Stimulated activated CD4-positive, alpha-beta T cell treated with anti-CD3 and anti-CD28 coated beads, TNF-alpha, amount 100 ng/mL, for 4 hours (primary cell): ENCODE measurements at places on chromosomes 5 and 9.

DNA sequence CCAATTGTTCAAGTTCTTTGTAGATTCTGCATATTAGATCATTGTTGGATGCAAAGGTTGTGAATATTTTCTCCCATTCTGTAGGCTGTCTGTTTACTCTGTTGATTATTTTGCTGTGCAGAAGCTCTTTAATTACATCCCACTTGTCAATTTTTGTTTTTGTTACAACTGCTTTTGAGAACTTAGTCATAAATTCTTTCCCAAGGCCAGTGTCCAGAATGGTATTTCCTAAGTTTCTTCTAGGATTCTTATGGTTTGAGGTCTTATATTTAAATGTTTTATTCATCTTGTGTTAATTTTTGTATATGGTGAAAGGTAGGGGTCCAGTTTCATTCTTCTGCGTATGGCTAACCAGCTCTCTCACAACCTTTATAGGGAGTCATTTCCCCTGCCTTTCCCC, 116.5 kb downstream of the CPLANE1 start:
- no peak for DNase-seq

- DNase-seq, result no peak
These were observed 185.5 kb downstream of the SPOCK1 start for GRCh38 chr5:137313526-137314175.

DNA sequence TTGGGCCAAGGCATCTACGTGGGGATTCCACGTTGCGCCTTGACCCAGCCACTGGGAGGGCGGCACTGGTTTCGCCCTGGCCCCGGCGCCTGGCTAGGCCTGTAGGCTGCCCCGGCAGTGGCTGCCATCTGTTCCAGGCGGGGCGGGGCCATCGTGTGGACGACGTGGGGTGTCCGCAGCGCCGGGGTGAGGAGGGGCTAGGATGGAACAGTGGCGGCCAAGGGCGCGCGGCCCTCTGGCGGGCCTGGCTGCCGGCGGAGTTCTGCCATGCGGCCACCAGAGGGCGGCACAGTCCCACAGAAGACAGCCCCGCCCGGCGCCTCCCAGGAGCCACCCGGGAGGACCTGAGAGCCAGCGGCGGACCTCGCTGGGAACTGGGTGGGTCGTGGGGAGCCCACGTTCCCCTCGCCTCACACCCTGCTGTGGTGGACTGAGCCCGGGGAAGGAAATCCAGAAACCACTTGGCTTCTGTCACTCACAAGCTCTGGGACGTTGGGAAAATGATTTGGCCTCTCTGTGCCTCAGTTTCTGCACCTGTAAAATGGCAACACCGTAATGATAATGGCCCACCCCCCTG, 22.6 kb upstream of the RAPGEF1 start:
- peak; percentile 66 for DNase-seq

- no peak for DNase-seq
These were observed 236.6 kb downstream of the PSAT1 start for GRCh38 chr9:78533500-78533899.

DNA sequence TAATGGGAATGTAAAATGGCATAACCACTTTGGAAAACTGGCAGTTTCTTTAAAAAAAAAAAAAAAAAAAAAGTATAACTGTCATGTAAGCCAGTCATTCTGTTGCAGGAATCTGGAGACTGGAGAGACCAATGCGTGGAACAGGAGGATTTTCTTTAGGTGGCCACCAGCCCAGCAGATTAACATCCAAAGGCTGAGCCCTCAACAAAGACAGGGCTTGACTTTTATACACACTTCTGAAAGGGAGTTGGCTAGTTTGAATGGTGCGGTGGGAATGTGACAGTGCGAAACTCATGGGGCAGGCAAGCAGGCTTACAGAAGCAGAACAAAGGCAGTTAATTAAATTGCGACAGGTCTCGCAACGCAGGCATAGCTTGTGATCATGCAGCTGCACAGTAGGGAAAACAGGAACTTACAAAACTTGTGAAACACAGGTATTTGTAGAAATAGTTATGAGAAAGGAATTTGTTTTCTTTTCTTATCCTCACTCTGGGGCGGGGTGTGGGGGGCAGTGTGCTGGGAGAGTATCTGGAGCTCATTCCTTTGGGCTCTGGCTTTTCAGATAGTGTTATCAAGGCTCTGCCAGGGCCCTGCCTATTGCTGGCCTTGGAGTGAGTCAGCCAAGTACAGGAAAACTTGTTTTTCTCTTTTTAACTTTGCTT, 12.0 kb downstream of the UIMC1 start:
- DNase-seq, result no peak

DNA sequence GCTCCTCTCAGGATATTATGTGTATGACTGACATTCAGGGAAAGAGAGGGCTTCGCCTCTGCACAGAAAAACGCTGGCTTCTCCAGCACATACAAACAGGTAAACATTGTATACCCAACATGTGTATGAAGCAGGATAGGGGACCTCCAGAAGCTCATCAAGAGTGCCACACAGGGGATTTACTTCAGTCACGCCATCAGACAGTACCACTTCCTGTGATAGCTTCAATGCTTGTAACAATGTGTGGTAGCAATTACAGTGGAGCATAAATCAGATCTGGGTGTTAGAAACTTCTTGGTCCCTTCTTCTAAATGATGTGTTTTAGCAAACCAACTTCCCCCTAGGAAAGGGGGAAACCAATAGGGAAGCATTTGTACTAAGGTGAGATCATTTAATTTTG, 160.8 kb downstream of the TSSK1B start:
- no peak for DNase-seq

DNA sequence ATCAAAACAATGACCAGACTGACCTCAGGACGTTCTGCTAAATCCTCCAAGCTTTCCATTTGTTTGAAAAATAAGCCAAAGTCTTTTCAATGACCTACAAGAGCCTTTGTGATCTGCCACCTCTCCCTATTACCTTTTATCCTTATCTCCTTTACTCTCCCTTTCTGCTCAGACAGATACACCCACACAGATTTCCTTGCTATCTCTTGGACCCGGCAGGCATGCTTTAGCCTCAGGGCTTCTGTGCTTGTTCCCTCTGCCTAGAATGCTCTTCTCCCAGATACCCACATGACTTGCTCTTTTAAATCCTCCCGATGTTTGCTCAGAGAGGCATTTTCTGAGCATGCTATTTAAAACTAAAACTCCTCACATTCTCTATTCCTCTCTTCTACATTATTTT, 8.9 kb upstream of the ELOVL7 start:
- no peak for DNase-seq

GRCh38 chr5:84372066-84372695, 12.5 kb downstream of the EDIL3 start:
- no peak for DNase-seq

GRCh38 chr9:115220319-115221005, 102.5 kb upstream of the TNC start:
- DNase-seq, result no peak

- no peak for DNase-seq
These were observed 95.3 kb downstream of the GALNT10 start for GRCh38 chr5:154285661-154286408.

GRCh38 chr9:72185561-72185960, 36.3 kb downstream of the GDA start:
- no peak for DNase-seq

- DNase-seq, result no peak
These were observed 45.6 kb downstream of the DAPK1 start for GRCh38 chr9:87543251-87543650.

DNA sequence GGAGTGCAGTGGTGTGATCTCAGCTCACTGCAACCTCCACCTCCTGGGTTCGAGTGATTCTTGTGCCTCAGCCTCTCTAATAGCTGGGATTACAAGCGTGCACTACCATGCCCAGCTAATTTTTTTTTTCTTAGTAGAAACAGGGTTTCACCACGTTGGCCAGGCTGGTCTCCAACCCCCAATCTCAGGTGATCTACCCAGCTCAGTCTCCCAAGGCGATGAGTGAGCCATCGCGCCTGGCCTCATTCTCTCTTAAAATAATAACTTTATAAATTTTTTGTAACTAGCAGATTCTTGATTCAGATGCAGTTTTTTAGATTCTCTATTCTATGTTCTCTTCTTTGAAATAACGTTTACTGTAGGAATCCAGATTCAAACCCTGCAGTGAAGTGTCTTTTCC, 127.1 kb downstream of the GDNF start:
- no peak for DNase-seq

- DNase-seq, result no peak
These were observed 5.8 kb upstream of the JAK2 start for GRCh38 chr9:4979239-4979638.

- no peak for DNase-seq
These were observed 59.5 kb downstream of the MVB12B start for GRCh38 chr9:126386088-126386487.

GRCh38 chr9:133108794-133109641, 12.0 kb downstream of the RALGDS start:
- no peak for DNase-seq

- DNase-seq, result no peak
These were observed 101.8 kb downstream of the BOD1 start for GRCh38 chr5:173514661-173515060.

DNA sequence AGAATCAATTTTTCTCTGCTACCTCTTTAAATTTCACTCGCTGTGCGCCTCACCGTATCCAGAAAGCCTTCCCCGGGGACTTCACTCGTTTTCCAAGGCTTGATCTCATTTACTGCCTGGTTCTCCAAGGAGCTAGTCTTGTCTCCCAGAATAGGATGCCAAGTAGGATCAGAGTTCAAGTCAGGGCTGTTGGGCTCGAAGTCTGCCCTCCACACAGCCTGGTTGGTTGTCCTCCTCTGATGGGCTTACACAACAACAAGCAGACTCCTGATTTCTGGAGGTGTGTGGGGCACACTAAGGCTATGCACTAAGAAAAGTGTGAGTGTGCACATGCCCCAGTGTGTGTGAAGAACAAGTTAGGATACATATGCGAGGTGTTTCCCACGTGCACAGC, 14.0 kb upstream of the TNIP1 start:
- DNase-seq, result no peak

DNA sequence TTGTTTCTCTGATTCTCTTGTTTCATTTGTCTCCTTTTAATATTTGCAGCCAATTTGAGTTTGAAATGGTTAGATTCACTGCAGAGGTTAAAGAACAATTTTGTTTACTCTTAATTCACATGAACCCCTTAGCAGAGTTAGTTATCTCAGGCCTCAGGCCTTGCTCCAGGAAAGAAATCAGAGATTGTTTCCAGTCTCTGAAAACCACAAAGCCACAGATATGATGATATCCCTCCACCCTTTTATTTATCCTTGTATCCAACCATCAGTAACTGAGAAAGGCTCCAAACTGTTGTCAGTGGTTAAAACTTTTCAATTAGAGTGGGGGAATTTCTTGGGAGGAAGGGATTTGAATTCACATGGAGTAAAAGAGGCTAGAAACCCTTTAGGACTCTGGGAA, 406.0 kb upstream of the DMAC1 start:
- DNase-seq, result no peak
